ENCODE measurements at places on chromosomes 11 and 22.

GRCh38 chr11:33895752-33896137, 3.9 kb upstream of the LMO2 start:
- no peak for DNase-seq

DNA sequence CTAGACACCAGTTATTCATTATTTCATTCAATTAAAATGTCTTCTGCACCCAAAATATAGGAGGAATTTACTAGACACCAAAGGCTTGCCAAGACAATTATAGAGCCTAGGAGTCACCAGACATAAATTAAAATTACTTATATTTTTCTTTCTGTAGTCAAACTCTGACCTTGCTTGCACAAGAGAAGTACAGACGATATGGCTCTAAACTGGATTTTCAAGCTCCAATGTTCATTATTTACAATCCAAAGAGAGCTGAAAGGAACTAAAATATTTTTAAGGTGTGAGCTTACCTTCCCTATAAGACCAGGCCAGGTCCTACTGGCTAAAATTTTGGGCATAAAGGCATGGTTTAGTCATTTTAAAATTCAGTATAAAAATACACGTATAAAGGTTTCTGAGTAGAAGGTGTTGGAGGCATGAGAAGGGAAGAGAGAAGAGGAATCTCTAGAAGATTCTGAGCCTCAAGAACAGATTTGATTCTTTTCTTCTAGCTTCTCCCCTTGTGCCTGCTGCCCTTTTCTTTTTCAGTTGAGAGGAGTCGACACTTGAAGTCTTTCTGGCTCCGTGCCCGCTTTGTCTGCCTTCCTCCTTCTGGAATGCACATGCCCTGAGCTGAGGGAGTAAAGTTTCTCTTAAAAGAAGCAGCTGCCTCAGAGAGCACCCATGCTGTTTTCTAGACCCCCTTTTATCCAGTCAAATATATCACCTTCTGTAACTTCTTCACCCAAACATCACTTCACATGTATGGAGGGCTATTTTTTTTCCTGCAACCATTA, 13.5 kb downstream of the C11orf97 start:
- peak; percentile 75 for DNase-seq

DNA sequence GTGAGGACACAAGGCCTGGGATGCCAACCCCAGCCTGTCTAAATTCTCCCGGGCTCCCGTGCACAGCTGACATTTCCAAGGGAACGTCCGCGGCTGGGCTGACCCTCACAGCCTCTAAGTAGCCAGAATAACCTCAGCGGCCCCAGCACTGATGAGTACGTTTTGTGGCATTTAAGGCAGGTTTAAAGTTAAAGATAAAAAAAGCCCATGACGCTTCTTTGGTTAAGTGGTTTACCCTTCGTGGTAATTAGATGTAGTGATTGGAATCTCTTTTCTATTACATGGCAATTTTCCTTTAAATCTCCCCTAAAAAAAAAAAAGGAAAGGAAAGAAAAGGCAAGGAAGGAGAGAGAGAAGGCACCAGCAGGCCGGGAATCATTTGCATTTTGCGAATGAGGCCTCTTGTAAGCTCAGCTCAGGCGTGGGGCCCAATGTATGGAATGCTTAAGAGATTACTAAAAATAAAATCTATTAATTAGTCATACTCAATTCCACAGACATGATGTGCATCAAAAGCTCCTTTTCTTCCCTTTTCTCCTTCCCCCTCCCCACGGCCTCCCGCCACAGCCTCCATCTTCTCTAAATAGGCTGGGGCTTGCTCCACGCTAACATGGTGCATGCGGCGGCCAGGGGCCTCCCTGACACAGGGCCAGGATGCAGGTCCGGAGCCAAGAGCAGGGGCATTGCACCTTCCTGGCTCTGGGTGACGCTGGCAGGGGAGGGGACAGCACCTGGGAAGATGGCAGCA, 44.1 kb downstream of the MACROD1 start:
- peak; percentile 68 for DNase-seq

DNA sequence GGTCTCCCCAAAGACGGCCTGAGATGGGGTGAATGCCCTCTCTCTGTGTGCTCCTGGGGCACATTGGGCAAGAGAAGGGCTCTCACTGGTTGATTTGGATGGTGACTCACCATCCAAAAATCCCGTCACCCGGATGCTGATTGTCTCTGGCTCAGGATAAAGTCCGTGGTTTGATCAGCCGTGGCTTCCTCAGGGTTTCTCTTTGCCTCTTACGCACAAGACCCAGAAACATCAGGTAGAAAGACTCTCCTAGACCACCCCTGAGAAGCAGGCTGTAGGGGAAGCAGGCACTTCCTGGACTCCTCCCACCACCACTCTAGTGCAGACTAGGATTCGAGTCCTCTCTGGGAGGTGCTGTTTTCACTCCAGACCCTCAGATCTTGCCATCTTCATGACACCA, 176.1 kb upstream of the NCAM1 start:
- DNase-seq, result peak; percentile 40

DNA sequence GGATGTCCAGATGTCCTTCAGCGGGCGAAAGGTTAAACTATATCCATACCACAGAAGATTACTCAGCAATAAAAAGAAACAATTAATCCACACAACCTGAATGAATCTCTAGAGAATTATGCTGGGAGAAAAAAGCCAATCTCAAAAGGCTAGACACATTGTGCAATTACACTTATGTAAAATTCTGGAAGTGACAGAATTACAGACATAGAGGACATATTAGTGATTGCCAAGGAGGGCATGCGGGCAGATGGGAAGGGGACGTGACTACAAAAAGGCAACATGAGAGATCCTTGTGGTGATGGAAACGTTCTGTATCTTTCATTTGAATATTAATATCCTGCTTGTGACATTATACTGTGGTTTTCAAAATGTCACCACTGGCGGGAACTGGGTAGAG, 103.5 kb upstream of the BMAL1 start:
- no peak for DNase-seq

DNA sequence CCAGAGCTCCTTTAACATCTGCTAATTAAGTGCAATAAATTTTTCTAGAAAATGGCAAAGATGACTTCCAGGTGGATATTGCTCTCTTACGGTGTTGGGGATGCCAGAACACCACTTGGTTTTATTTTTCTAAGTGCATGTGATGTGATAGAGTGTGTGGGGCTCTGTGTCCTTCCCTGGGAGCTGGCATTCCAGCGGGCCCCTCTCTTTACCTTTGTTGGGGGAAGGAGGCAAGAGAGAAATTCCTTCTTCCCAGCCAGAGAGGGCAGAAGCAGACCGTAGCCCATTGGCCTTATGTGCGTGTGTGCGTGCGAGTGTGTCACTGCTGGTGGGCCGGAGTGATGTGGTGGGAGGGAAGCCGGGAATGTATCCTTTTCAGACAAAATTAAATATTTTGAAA, 17.2 kb downstream of the TEF start:
- no peak for DNase-seq

DNA sequence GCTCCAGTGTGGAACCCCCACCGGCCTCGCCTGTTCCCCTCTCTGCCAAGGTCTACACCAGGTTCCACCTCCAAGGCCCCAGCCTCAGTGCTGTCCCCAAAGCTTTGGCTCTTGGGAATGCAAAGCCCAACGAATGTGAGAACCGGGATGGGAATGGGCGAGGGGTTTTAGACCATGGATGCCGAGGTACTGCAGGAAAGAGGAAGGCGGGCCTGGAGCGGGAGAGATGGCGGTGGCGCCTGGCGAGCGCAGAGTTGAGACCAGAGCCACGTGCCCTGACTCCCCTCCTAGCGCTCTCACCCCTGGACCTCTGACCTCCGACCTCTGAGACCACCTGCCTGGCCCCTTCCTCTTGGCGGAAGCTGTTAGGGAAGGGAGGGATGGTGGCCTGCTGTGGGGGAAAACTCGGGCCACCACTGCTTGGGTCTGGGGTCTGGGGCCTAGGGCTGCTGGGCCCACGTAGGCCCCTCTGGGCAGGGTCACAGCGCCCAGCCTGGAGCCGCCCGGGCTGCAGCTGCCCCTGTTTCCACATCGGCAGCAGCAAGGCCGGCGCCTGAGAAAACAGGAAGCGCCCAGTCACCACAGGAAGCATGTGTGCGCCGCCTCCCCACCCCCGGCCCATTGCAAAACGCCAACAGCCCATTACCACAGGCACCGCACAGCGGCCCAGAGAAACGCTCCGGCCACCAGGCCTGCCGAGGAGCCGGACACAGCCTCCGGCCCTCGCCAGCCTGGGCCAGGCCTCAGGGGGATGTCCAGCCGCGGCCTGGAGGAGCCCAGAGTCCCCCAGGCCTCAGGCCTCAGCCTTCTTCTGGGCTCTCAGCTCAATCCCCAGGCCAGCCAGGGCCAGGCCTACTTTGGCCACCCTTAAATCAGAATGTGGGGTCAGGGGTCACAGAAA, 13.8 kb upstream of the SLC39A13 start:
- no peak for DNase-seq

DNA sequence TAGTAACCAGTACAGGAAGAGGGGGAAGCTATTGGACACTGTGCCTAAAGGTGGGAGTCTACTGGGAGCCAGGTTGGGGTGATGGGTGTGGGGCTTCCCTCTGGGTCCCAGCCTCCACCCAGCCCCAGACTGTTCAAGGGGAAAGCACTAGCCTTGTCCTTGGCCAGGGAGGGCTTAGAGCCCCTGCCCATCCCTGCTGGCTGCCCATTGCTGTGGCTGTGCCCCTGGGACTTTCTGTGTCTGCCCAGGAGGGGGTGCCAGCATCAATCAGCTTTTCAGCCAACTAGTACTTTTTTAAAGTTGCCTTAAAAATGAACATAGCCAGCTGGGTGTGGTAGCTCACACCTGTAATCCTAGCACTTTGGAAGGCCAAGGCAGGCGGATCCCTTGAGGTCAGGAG, 19.9 kb downstream of the INCENP start:
- DNase-seq, result no peak

- DNase-seq, result no peak
Observed at GRCh38 chr11:67300256-67300755, 3.0 kb upstream of the SSH3 start.

- DNase-seq, result no peak
Observed at GRCh38 chr11:90288212-90288821, 65.5 kb upstream of the CHORDC1 start.

GRCh38 chr11:20357150-20357549, 6.4 kb upstream of the HTATIP2 start:
- no peak for DNase-seq

- no peak for DNase-seq
Observed at GRCh38 chr11:89249196-89249595, 71.5 kb downstream of the TYR start.

GRCh38 chr22:31604746-31605705, 57.0 kb downstream of the PISD start:
- no peak for DNase-seq

DNA sequence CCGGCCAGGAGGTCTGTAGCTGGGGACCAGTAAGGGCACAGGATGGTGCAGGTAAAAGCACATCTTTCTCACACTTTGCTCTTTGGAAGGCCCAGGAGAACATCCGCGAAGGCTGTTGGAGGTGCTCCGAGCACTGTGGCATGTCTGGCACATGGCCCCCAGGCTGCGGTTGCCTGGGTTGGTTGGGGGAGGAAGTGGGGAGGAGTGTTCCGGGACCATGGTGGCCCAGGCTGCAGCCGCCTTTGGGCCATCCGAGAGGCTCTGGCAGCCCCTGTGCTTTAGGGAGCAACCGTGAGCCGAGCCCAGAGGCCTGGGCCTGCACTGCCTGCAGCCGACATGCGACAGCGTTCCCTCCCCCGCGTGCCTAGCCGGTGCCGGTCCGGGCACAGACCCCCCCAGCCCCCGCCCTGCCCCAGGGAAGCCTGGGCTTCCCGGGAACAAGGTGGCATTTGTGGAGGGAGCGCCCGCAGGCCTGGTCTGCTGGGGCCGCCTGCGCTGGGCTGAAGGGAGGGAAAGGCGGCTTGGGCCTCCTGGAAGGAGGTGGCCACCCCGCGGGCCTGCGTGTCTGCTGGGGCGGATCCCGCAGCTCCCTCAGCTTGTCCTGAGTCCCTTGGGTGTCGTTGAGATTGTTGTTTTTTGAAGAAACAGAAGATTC, 57.9 kb downstream of the GRAMD4 start:
- DNase-seq, result no peak

- no peak for DNase-seq
Observed at GRCh38 chr11:61377461-61378160, 14.8 kb upstream of the TMEM216 start.

DNA sequence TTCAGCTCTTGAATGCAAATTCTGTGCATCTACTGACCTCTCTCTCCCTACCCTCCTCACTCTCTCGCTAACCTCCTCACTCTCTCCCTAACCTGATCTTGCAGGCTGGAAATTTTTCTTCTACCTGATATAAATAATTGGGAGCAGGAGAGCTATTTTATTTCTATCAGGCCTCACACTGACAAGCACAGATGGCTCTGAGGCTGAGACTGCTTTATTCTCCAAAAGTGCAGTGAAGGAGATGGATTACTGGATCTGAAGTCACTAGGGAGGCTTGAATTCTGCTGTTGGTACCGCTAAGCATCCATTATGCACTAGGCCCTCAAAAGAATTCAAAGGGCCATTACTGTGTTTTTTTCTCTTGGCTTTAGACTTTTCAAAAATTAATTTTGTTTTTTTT, 19.4 kb upstream of the LDHA start:
- DNase-seq, result no peak

- DNase-seq, result no peak
Observed at GRCh38 chr22:29313126-29313575, 2.3 kb downstream of the RASL10A start.

GRCh38 chr11:3095712-3096361, 38.6 kb upstream of the CARS1 start:
- peak; percentile 59 for DNase-seq

DNA sequence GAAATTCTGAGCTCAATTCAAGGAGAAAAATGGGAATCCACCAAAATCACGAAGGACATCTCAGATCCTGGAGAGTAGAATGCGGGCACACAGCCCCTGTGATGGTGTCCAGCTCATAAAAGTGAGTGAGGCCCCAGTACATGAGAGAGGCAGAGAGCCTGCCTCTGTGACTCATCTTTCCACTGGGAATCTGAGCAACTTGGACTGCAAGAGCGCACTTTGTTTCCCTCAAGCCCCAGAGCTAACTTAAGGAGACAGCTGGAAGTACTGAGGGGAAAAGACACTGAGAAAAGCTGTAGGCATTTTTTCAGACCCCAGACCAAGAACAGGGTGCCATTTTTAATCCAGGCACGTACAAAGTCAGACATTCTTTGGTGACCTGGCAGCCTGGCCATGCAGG, 273.7 kb downstream of the C11orf87 start:
- no peak for DNase-seq

- DNase-seq, result no peak
Observed at GRCh38 chr11:129388824-129389223, 13.2 kb downstream of the BARX2 start.

GRCh38 chr11:69351460-69351859, 57.5 kb downstream of the MYEOV start:
- DNase-seq, result peak; percentile 79

DNA sequence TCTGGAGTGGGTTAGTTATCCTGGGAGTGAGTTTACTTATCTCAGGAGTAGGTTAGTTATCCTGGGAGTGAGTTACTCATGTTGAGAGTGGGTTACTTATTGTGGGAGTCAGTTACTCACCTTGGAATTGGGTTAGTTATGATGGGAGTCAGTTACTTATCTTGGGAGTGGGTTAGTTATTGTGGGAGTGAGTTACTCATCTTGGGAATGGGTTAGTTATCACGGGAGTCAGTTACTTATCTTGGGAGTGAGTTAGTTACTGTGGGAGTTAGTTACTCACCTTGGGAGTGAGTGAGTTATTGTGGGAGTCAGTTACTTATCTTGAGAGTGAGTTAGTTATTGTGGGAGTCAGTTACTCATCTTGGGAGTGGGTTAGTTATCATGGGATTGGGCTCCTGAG, 49.6 kb upstream of the B3GAT1 start:
- DNase-seq, result no peak

GRCh38 chr11:120146413-120147093, 8.6 kb upstream of the TRIM29 start:
- no peak for DNase-seq

Measured in fibroblast of skin of left quadriceps (primary cell).